ENCODE measurements at places on chromosomes 2 and 18.
A peak's percentile ranks its signal among the peaks of the same experiment; 100 is the strongest.

GRCh38 chr18:68833756-68834155 is 35.9 kb downstream of the CCDC102B start:
- no peak for DNase-seq

- DNase-seq: no peak
Measured at GRCh38 chr2:2664989-2665833, 334.1 kb upstream of the MYT1L start.

GRCh38 chr2:242004223-242004901 is 134.8 kb downstream of the RTP5 start:
- DNase-seq: no peak

- no peak for DNase-seq
Measured at GRCh38 chr18:13294309-13294708, 75.7 kb downstream of the LDLRAD4 start.

DNA sequence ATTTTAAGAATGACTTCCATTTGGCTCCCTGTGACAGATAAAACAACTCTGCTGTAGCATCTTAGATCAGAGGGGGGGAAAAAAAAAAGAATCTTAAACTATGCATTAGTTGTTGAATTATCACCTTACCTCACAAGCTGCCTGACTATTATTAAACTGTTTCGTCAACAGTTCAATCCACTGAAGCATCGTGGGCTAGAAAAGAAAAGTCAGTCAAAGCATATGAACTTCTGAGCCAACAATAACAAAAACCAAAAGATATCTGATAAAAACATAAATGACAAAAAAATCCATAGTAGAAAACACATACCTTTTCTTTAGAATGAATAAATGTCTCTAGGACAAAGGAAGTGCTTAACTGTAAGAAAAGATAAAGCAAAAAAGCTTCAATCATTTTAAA is 73.7 kb downstream of the C2orf74 start:
- no peak for DNase-seq

DNA sequence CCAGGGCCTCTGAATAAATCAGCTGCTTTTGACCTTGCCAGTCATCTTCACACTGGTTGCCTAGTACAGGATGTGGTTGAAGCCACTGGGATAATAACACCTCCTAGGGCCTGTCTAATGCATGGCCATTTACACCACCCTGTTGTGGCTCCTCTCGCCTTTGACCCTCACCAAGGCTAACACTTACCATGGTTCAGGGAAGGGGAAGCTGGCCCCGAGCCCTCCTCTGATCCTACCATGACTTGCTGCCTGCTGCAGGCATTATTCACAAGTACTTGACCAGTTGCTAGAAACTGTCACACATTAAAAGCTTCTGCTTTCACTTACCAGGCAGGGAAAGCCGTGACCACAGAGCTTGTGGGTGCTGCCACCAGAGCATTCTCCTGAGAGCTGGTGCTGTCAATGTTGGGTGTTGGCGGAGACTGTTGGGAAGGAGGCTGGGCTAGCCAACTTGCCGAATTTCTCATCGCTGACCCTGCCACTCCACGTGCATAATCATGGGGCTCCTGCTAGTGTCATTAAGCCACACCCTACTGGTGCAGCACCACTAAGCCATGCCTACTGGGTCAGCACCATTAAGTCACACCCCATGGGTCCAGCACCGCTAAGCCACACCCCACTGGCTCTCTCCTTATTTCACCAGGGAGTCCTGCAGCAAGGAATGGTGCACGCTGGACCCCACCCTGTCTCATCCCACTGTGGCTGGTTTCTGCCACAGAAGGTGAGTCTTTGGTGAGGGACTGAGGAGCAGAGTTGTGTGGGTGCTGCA is 47.0 kb upstream of the TTC39C start:
- DNase-seq: peak; percentile 35

DNA sequence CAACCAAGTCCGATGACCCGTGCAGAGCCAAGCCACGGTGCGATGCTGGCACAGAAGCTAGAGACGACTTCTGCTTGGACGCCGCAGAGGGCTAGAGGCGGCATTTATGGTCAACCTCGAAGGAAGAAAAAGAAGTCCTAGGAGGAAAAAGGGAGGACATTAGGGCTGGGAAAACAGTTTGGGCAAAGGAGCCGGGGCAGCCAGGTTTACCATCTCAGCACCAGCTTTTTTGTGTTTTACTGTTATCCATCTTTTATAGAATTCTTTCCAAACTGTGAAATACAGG is 643 bp upstream of the DTNB start:
- no peak for DNase-seq

GRCh38 chr2:170038734-170039133 is 139.2 kb upstream of the MYO3B start:
- DNase-seq: no peak

GRCh38 chr2:19360966-19361321 is 2.5 kb upstream of the OSR1 start:
- no peak for DNase-seq

GRCh38 chr18:56563568-56563967 is 74.8 kb downstream of the TXNL1 start:
- DNase-seq: no peak

DNA sequence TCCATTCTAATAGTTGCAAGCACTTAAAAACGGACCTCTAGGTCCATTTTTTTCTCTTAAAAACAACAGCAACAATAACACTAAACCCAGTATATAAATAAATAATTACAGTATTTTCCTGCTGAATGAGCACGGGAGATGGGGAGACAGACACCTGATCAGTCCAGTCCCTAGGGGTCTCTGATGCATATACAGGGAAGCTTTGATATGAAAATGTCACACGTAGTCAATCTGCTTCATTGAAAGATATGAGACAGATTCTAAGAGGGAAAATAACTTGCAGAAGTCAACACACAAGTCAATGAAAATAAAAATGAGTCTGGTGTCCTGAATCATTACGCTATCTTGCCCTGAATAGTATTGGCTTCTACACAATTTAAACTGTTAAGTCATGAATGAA is 523.3 kb upstream of the SLC8A1 start:
- no peak for DNase-seq

DNA sequence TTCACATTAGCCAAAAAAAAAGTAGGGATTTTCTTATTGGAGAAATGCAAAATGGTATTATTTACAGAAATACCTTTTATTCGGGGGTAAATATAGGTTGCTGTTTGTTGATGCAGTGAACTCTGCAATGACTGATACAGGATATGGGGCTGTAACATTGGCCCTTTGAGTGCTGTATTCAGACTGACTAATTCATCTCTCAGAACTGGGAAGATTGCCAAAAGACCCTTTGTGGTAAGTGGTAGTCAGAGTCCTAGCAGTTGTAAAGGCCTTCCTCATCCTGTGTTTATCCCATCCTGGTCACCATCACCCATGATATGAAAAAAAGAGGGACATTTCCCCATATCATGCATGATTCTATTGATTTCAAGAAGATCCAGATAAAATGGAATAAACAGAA is 14.0 kb upstream of the DCC start:
- no peak for DNase-seq

DNA sequence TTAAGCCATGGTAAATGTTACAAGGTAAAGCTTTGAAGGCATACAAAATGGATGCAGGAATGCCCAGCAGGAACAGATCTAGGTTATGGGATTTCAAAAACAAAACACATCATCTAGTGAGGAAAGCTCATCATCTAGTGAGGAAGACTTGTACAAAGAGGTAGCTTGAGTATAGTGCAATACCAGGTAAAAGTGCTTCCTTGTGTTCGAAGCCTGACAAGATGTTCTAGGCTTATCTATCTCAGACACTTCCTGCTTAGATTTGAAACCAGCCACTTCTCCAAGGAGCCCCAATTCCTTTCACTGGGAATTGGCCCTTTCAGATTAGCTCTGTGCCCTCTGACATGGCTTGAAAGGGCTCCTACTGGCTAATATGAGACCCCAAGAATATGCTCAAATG is 45.6 kb downstream of the RNU4ATAC start:
- no peak for DNase-seq

DNA sequence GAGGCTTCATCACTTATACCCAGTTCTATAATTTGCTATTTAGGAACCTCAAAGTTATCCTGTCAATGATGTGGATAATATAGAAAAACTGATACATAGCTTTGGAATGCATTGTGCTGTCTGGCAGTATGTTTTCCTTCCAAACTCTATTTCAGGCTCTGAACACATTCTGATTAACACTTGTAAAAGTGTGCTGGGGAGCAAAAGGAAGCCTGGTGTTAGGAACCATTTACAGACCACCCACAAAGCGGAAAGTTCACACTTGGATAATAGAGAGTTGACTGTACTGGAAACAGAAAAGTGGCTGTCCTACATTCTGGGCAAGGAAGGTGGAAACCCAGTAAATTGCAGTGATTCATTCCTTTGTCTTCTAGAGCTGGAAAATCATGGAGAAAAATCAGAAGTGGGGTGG is 114.5 kb upstream of the ZFP36L2 start:
- DNase-seq: no peak

GRCh38 chr2:109348671-109349502 is 219.9 kb downstream of the SH3RF3 start:
- DNase-seq: no peak

- no peak for DNase-seq
Measured at GRCh38 chr2:99451280-99451679, 38.5 kb downstream of the REV1 start.

GRCh38 chr2:133407341-133407740 is 160.9 kb downstream of the NCKAP5 start:
- no peak for DNase-seq

- no peak for DNase-seq
Measured at GRCh38 chr2:64485961-64486360, 32.0 kb downstream of the LGALSL start.

GRCh38 chr18:44474067-44474411 is 206.6 kb upstream of the SETBP1 start:
- DNase-seq: no peak

GRCh38 chr2:26122630-26123029 is 50.3 kb upstream of the GAREM2 start:
- no peak for DNase-seq

DNA sequence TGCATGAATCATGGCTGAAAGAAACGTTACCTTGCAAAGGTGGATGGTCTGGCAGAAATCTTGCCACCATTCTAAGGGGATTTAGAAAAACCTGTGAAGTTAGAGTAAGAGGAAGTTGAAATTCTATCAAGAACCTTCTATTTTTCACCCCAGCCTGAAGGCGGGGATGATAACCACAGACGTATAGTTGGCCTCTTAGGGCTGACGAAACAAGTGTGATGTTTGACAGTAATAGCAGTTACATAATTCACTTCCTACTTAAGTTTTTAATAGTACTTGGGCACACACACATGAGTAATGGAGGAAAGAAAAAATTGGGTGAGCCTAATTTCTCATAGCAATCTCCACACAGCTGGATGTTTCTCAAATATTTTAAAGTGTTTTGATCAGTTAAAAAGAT is 336.6 kb upstream of the SALL3 start:
- DNase-seq: no peak

DNA sequence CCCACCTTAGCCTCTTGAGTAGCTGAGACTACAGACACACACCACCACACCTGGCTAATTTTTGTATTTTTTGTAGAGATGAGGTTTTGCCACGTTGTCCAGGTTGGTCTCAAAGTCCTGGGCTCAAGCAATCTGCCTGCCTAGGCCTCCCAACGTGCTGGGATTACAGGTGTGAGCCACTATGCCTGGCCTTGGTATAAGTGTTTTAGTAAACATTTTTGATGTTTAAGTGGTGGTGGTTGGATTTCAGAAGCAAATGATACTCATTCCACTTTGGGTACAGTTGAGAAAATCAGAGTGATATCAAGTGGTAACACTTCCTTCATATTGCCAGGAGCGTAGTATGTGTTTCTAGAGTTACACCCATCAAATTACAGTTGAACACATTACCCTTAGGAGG is 25.4 kb downstream of the ACADL start:
- no peak for DNase-seq

DNA sequence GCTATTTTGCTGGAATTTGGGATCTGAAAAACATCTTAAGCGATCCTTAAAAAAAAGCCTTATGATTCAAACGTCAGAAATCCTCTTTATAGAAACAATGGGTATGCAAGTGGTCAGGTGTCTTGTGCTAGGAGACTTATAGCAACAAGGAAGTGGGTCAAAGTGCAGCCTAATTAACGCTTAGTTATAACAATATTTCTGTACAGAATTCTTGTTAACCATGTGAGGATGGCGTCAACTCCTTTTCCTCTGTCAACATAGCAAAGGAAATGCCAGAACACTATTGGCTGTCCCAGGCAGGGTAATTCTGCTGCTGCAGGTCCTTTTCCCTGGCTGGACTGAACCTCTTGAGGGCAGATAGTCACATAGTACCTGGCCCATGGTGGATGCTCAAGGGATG is 189.4 kb downstream of the MSH2 start:
- no peak for DNase-seq

DNA sequence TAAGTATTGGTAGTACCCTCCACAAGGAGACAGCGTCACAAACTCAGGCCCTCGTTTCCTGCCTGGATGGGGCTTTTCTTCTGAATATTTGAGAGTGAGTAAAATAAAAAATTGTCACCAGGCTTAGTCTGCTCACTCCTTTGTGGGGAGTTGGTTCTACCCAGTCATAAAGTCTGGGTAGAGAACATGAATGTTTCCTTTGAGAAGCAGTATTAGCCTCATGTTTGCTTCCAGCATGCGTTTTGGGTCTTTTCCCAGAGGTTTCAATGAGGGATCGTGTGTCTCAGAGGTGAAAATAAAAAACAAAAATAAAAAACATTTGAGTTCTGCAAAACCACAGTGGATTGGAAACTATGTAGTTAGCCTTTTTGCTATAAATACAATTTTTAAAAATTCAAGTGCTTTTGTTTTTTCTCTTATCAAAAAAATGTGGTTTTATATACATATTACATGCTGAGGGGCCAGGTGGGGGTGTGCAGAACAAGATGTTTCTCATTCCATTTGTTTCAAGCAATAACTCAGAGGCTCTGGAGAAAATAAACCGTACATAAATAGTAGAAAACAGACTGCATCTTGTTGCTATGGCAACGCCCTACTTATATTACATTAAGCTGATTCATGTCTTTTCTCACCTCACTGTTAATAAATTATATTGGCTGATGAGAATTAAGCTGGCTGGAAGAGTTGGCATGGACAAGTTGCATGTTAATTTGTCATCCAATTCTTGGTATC is 225.4 kb upstream of the FBXO11 start:
- DNase-seq: no peak

DNA sequence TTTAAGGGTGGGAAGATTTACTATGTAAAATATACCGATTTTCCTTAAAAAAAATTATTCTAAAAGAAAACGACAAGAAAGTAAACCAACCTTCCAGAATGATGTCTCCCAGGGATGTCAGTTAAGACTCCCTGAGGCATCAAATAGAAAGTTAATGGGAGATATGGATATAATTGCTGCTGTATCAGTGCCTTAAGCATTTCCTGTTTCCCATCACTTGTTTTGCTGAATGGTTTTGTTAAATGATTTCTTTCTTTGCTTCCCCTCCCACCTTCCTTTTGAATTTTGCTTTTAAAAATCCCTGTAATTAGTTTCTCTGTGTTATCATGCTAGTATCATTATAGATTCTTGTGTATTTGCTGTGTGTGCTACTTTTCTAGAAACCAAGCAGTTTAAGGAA is 154.3 kb upstream of the CWC22 start:
- no peak for DNase-seq

GRCh38 chr2:174062934-174063333 is 97.8 kb upstream of the SP3 start:
- DNase-seq: no peak
